ENCODE measurements at places on chromosomes 2 and 18.

DNA sequence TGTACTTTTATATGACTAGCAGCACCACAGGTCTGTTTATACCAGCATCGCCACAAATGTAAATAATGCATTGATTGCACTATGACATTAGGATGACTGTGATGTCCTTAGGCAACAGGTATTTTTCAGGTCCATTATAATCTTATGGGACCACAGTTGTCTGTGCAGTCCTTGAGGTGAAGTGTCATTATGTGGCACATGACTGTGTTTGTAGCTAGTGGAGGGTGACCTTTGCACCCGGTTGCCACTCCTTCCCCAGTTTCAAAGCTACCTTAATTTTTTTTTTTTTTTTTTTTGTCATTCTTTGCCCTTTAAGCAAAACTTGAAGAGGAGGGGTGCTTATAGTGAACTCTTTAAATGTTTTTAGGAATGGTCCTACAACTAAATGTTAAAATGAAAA is 386.4 kb downstream of the THSD7B start:
- no peak for DNase-seq

GRCh38 chr18:24559526-24559925 is 99.1 kb downstream of the HRH4 start:
- no peak for DNase-seq

DNA sequence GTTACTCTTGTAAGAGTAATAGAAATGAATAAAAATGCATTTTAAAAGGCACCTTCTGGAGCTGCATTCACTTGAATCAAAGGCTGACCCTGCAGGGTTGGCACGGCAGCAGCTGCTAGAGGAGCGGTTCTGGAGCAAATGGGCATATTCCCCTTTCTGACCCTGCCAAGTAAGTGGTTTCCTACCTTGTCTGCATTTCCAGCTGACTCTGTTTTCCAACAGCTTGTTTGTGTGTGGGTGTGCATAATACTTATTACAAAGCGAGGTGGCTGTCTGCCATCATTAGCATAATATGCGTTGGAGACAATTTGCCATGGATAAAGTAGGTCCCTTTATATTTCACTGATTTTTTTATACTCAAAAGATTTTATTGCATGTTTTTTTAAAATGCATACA is 21.3 kb upstream of the TTN start:
- no peak for DNase-seq

DNA sequence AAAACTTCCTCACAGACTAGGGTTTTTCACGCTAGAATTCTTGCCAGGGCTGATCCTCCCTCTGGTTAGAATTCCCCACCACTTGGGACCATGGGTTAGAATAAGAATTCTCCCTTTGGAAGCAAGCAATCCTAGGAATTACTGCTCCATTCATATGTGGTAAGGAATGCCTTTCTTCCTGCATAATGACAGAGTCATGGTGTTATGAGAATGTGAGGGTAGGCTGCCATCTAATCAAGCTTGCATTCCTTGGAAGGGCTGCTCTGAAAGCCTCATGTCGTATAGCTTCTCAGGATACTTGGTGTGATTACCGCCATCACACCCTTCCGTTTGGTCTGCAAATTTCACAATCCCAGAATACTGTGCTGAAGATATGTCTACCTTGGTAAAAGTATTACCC is 1282.4 kb upstream of the PIK3C3 start:
- no peak for DNase-seq

DNA sequence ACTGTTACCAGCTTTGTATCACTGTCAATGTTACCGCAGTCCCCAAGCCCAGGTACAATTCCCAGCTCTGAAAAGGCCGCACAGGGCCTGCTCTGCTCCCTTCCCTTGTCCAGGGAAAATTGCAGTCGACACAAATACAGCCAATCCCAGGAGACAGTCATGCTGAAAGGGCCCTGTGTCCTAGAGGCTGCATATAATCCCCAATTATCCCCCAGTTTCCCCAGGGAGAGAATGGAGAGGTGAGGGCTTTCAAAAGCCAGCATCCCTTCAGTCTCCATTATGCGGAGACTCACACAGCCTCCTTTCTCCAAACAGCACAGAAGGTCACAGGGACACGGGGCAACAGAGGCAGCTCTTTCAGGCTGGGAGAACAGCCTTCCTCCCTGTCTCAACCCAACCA is 17.1 kb upstream of the CTIF start:
- DNase-seq: no peak

- DNase-seq: no peak
Measured at GRCh38 chr18:44465381-44465841, 215.3 kb upstream of the SETBP1 start.

- no peak for DNase-seq
Measured at GRCh38 chr2:239640676-239641578, 240.1 kb upstream of the HDAC4 start.
